ENCODE measurements at places on chromosomes 12 and 14. TPM values are rescaled to one million over a fixed set of nuclear protein-coding genes. Genes with fewer than 3 reads are reported as not detected.

DNA sequence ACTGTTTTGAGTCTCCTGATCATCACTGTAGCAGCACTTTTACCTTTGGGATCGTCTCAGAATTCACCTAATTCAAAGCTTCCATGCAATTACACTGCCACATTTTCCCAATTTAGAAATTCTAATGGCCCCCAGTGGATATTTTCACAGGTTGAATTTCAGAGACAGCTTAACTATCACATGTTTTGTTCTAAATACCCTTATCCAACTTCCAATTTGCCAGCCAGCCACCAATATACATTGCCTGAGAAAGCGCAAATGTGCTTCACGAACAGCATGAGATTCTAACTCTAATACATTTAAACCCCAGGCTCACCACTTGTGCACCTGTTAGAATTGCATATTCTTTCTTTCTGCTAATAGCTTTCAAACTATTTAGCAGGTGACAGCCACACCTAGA is 1160.9 kb upstream of the TMEM132C start:
- DNase-seq = no peak

AHNAK2 gene
- 1.5 TPM for total RNA-seq

DNA sequence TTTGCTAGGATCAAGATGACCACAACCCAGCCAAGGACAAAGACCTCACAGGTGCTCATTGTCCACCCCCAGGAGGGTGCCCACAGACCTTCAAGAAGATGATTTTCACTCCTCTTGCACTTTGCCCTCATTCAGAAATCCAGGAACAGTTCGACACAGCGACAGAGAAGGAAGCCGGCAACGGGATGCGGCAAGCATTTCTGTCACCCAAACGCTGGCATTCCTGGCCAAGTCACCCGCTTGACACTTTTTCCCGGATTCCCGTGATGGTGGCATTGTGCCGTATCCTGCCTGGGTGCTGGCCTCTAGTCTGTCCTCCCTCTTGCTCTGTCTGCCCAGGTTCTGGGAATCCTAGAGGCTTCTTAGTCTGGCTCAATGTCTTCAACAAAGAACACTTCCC is 770.4 kb upstream of the ALG10B start:
- no peak for DNase-seq

SMCO2 gene
- total RNA-seq = not detected

GRCh38 chr12:125455556-125455955 is 390.3 kb downstream of the AACS start:
- no peak for DNase-seq

GRCh38 chr12:116697305-116697704 is 40.6 kb downstream of the SPRING1 start:
- peak; percentile 38 for DNase-seq

DNA sequence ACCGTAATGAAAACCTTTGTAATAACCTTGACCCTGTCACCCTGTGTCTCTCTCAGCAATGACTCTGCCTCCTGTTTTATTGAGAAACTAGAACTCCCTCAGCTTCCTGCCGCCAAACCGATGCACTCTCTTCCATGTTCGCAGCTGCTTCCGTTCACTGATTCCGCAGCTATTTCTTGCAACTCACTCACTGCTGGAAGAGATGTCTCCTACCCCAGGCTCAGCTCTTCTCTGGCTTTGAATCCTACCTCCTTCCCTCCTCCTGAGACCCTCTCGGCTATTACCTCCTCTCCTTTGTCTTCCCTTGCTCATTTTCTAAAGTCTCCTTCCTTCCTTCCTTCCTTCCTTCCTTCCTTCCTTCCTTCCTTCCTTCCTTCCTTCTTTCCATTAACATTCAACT is 71.0 kb downstream of the ESRRB start:
- DNase-seq = no peak

DNA sequence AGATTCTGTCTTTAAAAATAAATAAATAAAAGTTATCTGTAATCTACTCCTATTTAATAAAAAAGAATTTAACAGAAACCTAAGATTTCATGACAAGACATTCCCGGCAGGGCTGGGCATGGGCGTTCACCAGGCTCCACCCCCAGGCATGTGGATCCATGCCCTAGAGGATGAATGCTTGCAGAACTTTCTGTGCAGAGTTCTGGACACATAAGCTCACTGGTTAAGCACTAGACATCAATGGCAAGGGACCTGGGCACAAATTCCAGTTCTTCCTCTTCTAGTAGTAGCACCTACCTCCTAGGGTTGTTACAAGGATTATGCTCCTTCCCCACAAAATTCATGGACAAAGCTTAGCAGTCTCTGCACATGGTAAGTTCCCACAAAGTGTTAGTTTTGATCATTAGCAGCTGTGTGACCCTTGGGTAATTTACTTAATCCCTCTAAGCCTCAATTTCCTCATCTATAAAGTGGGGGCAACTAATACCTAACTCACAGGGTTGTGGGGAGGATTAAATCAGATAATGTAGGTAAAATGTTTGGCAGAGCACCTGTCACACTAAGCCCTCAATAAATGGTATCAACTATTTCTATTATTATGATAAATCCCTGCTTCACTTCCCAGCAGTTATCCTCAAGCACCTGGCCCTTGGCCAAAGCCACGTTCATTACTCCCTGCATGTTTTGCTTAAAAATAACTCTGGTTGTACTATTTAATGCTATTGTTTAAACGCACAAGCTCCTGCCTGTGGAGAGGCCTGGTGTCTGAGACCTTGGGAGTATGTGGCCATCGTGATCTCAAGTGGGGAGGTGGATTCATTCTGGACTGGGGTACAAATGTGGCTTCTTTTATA is 9.8 kb downstream of the GALNT6 start:
- DNase-seq = no peak

PPP1CC gene
- total RNA-seq = 120 TPM

OR4E2 gene
- not detected for total RNA-seq

- no peak for DNase-seq
Measured at GRCh38 chr14:90499121-90499520, 102.3 kb downstream of the CALM1 start.

GLT1D1 gene
- not detected for total RNA-seq
